ENCODE measurements at places on chromosomes 3 and 15. TPM values are rescaled to one million over a fixed set of nuclear protein-coding genes. Genes with fewer than 3 reads are reported as not detected.

DNA sequence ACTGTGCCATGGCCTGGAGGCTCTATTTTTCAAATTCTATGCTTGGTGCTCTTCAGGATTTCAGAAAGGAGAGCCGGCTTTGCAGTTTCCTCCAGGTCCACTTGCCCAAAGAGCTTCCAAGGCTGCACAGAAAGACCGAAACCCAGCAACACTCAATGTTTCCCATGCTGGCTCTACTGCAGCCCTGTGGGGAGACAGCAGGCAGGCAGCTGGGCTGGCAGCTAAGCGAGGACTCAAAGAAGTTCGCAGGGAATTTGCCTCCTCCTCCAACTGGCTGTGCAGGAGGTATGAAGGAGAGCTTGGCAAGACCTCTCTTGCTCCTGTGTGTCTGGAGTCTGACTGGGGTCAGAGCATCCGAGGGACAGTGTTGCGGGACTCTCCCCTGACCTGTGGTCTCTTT, 17.4 kb upstream of the ITGA11 start:
- no peak for DNase-seq
- H3K27ac ChIP-seq = no peak overlapping the region
- H3K27me3 ChIP-seq = peaks cover 62% of the 10 kb centered on the region
- no peaks in the 10 kb centered on the region for H3K4me1 ChIP-seq
- no peak overlapping the region for H3K4me3 ChIP-seq

GRCh38 chr3:183265157-183265642, 12.1 kb downstream of the B3GNT5 start:
- H3K27ac ChIP-seq = no peak overlapping the region
- H3K4me3 ChIP-seq = no peak overlapping the region
- DNase-seq = no peak
- peaks cover 3% of the 10 kb centered on the region for H3K36me3 ChIP-seq
- H3K27me3 ChIP-seq = no peaks in the 10 kb centered on the region
- peaks cover 3% of the 10 kb centered on the region for H3K4me1 ChIP-seq

DNA sequence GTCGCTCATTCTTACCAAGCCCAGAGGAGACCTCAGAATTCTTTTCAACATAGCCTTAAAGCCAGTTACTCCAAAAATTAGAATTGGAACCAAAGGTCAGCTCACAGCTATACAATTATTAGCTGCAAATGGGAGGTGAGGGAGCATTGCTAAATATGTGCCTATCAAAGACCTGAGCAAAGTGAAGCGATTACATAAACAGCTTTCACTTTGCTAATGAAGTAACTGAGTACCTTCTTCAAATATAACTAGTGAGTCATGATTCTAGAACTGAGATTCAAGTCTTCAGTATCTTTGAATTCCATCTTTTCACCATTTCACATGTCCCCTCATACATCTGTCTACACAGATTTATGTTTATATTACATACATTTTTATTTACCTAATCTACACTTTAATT, 122.6 kb downstream of the P2RY1 start:
- no peaks in the 10 kb centered on the region for H3K36me3 ChIP-seq
- no peak for DNase-seq
- H3K27me3 ChIP-seq = peaks cover 2% of the 10 kb centered on the region

DNA sequence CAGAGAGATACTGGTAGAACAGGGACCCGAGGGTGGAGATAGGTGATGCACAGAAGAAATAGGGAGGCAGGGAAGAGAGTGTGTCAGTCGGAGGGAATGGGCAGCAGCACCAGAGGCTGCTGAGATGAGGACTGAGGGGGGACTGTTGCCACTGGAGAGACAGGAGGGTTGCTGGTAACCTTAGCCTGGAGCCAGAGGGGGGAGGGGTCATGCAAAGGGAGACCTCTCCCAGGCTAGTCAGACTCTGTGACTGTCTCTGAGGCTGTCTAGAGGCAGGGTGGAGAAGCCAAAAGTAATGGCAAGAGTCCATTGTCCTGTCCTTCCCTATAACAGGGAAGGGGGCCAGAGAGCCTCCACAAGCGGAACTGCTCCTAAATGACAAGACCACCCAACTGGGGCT, 2.1 kb upstream of the DLEC1 start:
- H3K4me3 ChIP-seq = no peak overlapping the region
- DNase-seq = no peak
- H3K4me1 ChIP-seq = peaks cover 52% of the 10 kb centered on the region
- peak overlapping the region; percentile 33 for H3K27ac ChIP-seq

DNA sequence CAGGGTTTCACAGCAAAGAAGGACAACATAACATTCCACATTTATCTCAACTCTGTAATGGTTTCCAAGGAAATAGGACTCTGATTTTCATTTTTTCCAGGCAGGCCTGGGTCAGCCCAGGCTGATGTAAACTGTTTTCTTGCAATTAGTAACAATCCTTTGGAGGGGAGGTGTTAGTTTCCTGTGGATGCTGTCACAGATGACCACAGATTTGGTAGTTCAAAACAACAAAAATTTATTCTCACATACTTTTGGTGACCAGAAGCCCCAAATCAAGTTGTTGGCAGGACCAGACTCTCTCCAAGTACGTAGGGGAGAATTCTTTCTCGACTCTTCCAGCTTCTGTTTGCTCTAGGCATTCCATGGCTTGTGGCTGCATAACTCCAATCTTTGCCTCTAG, 88.0 kb downstream of the EDEM1 start:
- no peaks in the 10 kb centered on the region for H3K36me3 ChIP-seq
- peaks cover 2% of the 10 kb centered on the region for H3K27me3 ChIP-seq
- H3K4me1 ChIP-seq = no peaks in the 10 kb centered on the region
- no peak overlapping the region for H3K4me3 ChIP-seq
- no peak for DNase-seq
- no peak overlapping the region for H3K27ac ChIP-seq

DNA sequence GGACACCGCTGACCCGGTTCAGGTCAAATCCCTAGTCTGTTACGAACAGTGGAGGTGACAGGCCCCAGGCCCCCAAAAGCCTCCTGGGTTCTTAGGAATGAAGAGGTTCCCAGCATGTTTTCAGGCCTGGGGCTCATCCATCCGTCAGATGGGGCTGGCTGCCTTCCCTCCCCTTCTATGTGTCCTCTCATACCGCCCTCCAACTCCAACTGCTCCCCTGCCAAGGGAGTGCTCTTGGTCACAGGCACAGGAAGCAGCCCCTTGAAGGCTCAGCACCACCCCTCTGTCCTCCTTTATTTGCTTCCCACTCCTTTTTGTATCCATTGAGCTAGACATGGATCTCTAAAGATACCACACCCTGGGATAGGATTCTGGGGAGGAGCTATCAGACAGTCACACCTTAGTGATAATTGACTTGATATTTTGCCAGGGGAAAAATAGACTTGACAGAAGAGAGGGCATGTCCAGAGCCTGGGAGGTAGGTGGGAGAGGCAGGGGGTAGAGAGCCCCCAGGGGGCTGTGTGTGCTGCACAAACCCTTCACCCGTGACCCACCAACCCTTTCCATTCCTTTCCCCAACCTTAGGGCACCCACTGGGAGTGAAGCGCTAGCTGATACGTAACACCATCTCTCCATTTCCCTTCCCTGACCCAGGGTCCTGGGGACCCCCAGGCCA, 10.7 kb upstream of the CSPG4 start:
- H3K36me3 ChIP-seq = no peaks in the 10 kb centered on the region
- peaks cover 15% of the 10 kb centered on the region for H3K27me3 ChIP-seq
- DNase-seq = no peak
- no peak overlapping the region for H3K27ac ChIP-seq
- no peak overlapping the region for H3K4me3 ChIP-seq

GRCh38 chr3:12922306-12922705, 80.9 kb upstream of the RPL32 start:
- H3K4me1 ChIP-seq = peaks cover 6% of the 10 kb centered on the region
- no peaks in the 10 kb centered on the region for H3K27me3 ChIP-seq
- H3K27ac ChIP-seq = no peak overlapping the region
- DNase-seq = no peak

DNA sequence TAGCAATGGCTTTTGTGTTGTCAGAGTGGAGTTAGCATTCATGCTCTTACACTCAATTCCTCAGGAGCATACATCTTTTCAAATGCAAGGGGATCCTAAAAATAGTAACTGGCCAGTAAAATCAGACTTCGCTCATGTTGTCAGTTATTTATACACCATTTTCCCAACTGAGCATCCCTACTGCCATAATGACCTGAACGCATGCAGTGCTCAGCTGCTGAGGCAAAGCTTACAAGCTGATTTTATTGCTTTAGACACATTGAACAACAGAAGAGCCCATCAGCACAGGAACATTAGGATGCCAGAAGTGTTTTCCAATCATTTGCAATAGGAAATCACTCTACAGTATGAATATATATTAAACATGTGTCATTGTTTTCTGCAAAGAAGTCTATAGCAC, 689.7 kb upstream of the BCHE start:
- no peak overlapping the region for H3K4me3 ChIP-seq
- H3K4me1 ChIP-seq = no peaks in the 10 kb centered on the region
- no peaks in the 10 kb centered on the region for H3K27me3 ChIP-seq
- no peak overlapping the region for H3K27ac ChIP-seq
- DNase-seq = no peak

DNA sequence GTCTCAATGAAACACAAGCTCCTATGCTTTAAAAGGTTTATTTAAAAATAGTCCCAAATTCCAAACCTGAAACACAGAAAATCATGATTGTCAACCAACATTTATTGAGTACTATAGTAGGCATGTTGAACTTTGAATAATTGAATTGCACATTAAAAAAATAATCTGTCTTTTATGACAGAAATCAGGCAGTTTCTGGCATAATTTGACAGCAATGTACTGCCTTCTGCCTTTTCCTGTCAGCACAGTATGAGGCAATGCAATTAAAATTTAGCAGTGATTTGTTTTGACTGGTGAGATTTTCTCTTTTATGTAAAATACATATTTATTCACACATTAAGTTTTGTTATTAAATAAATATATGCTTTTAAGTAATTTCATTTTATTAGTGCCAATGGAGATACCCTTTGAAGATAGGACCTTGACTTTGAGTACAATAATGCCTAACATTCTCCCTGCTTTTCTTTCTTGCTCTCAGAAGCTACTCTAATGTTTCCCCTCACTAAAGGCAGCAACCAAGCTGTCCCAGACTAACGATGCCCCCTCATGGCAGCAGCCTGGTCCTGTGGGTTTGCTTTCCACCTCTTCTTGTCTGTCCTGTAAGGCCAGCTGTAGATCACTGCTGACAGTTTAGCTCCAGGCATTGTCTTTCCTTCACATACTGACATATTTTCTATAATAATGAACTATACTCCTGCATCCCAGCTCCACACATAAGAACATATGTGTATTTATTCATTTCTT, 346.7 kb downstream of the IL20RB start:
- no peaks in the 10 kb centered on the region for H3K36me3 ChIP-seq
- DNase-seq = no peak
- H3K4me1 ChIP-seq = no peaks in the 10 kb centered on the region
- H3K27me3 ChIP-seq = no peaks in the 10 kb centered on the region
- H3K27ac ChIP-seq = no peak overlapping the region
- H3K4me3 ChIP-seq = no peak overlapping the region

GRCh38 chr3:10574101-10574620, 68.8 kb upstream of the ATP2B2 start:
- H3K27ac ChIP-seq = no peak overlapping the region
- no peaks in the 10 kb centered on the region for H3K4me1 ChIP-seq
- no peak for DNase-seq
- H3K27me3 ChIP-seq = peaks cover 27% of the 10 kb centered on the region
- H3K36me3 ChIP-seq = no peaks in the 10 kb centered on the region

DNA sequence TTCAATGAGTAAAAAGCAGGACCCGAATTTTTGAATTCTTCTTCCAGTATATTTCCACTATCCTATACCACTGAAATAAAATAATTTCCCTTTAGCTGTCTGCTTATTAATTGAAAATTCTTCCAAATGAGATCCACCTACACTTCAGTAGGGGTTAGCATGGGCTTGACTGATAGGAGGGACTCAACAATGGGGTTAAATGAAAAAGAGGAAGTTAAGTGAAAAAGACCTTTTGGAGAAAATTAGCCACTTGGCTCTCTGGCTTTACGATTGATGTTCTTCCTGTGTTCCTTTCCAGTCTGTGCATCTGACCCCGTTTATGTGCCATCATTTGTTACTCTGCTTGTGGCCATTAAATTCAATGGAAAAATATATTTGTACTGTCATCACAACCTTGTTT, 54.0 kb upstream of the GCNT3 start:
- no peak for DNase-seq
- peaks cover 10% of the 10 kb centered on the region for H3K27me3 ChIP-seq
- no peak overlapping the region for H3K4me3 ChIP-seq
- H3K27ac ChIP-seq = no peak overlapping the region
- H3K36me3 ChIP-seq = no peaks in the 10 kb centered on the region

GRCh38 chr15:54812383-54812782, 384.4 kb downstream of the RSL24D1 start:
- no peaks in the 10 kb centered on the region for H3K27me3 ChIP-seq
- DNase-seq = no peak
- H3K36me3 ChIP-seq = no peaks in the 10 kb centered on the region
- no peaks in the 10 kb centered on the region for H3K4me1 ChIP-seq
- H3K4me3 ChIP-seq = no peak overlapping the region
- H3K27ac ChIP-seq = no peak overlapping the region

GRCh38 chr15:38614621-38615020, 50.0 kb upstream of the RASGRP1 start:
- H3K4me3 ChIP-seq = no peak overlapping the region
- no peaks in the 10 kb centered on the region for H3K27me3 ChIP-seq
- H3K36me3 ChIP-seq = peaks cover 17% of the 10 kb centered on the region
- no peak for DNase-seq

- H3K27me3 ChIP-seq = peaks cover 7% of the 10 kb centered on the region
- H3K27ac ChIP-seq = no peak overlapping the region
- no peak for DNase-seq
- no peaks in the 10 kb centered on the region for H3K36me3 ChIP-seq
- H3K4me3 ChIP-seq = no peak overlapping the region
- peaks cover 15% of the 10 kb centered on the region for H3K4me1 ChIP-seq
Measured at GRCh38 chr15:66658044-66658443, 44.0 kb upstream of the SMAD6 start.

GRCh38 chr3:196235452-196236122, 19.3 kb downstream of the SLC51A start:
- DNase-seq = no peak
- no peak overlapping the region for H3K4me3 ChIP-seq
- no peak overlapping the region for H3K27ac ChIP-seq
- H3K4me1 ChIP-seq = peaks cover 6% of the 10 kb centered on the region

DNA sequence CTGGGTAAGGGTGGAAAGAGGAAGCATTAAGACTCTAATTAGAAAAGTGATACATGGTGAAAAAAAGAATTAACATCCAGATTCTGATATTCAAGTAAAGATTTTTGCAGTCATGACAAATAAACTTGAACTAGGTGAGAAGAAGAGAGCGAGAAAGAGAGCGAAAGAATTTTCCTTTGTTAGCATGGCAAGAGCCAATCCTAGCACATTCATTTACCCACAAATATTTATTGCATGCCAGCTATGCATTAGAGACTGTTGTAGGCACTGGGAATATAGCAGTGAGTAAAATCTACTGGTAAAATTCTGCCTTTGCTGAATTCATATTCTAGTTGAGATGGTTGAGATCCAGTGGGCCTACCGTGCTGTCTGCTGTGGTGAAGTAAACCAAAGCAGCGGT, 177.9 kb upstream of the DPH6 start:
- H3K27me3 ChIP-seq = peaks cover 4% of the 10 kb centered on the region
- DNase-seq = no peak
- H3K27ac ChIP-seq = no peak overlapping the region
- H3K4me3 ChIP-seq = no peak overlapping the region

The ADPGK gene
- total RNA-seq = 84.7 TPM

The GOLGA8T gene
- not detected for total RNA-seq

The FETUB gene
- not detected for total RNA-seq

The GADL1 gene
- total RNA-seq = not detected

The TMCO5A gene
- total RNA-seq = not detected

The MME gene
- not detected for total RNA-seq

The HHLA2 gene
- total RNA-seq = 9.5 TPM

The XCR1 gene
- total RNA-seq = not detected

The KNG1 gene
- not detected for total RNA-seq

The RTP2 gene
- total RNA-seq = not detected

The IGF1R gene
- 7.7 TPM for total RNA-seq
